ENCODE measurements at places on chromosomes 3 and 15.

DNA sequence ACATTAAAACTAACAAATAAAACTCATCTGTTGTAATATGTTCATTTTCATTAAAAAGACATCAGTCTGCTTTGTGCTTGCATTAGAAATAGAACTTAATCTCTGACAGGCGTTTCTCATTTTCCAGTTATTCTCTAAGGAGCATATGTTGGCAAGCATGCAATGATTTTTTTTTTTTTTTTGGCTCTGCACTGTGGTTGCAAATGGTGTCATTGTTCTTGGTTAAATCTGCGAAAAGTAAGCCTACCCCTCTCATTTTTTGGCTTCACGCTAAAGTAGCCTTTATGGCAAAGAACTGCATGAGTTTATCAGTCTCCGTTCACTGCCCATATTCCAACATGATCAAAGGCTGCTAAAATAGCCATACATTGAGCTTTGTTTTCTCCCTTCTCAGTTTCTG is 403.2 kb downstream of the MECOM start:
- no peak for DNase-seq

DNA sequence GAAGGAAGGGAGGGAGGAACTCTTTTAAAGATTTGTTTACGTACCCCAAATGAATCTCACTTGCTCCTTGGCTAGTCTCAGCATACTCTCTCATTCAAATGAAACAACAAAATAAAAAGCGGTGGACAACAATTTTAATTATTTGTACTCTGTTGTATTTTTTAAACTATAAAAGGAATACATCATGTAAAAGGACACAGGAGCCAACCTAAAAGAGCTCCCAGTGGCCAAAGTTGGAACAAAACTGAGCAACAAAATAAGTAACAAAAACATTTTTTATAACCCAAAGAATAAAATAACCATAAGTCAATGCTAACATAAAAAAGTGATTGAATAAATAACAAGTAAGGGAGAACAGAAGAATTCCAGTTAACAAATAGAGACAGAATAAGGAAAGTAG is 24.4 kb upstream of the SSUH2 start:
- no peak for DNase-seq

- DNase-seq = no peak
These were observed 551 bp downstream of the PML start for GRCh38 chr15:73994912-73995622.

- no peak for DNase-seq
These were observed 96.1 kb upstream of the ICE2 start for GRCh38 chr15:60574801-60575631.

GRCh38 chr15:94256511-94256910 is 25.1 kb downstream of the MCTP2 start:
- DNase-seq = no peak
